Activated T-helper 1 cell treated with Interleukin-2 at 50 U/mL for 16 hours (primary cell): ENCODE measurements at places on chromosomes 3 and 15.
A peak's percentile ranks its signal among the peaks of the same experiment; 100 is the strongest.

- DNase-seq: peak; percentile 6
Measured at GRCh38 chr15:45704329-45705249, 69.8 kb downstream of the SQOR start.

GRCh38 chr3:184491011-184491576, 70.5 kb upstream of the EPHB3 start:
- DNase-seq: no peak

DNA sequence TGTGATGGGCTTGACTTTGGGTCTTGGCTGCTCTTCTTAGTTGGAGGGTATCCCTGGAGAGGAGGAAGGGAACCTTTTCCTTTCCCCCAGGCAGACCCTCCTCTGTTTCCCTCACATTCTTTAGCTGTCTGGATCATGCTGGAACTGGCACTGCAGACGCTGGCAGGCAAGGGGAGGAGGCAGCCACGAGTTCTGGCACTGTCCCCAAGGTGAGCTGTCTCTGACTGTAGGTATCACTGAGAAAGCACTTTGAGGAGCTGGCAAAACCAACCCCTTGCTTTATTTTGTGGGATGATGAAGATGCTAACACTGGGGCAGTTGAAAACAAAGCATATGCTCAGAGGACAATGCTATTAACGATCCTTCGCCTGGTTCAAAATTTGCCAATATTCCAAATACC, 175.0 kb downstream of the SOX2 start:
- DNase-seq: no peak

DNA sequence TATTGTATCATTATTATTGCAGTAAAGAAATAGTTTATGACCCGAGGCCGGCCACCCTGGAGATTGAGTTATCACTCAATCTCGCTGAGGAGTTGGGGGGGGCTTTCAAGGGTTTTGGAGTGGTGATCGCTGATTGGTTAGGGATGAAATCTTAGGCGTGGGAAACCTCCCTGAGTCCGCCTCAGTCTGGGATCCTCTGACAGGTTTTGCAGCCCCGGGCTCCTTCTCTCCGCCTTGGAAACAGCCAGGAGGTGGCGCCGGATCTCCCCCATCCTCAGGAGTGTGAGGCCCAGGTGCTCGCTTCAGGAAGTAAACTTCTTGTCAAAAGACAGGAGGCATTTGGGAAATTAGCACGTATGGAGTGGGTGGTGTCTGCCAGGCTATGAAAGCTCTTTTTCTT, 41.1 kb upstream of the SEC61A1 start:
- no peak for DNase-seq

GRCh38 chr3:12638105-12638504, 25.8 kb downstream of the RAF1 start:
- no peak for DNase-seq

- no peak for DNase-seq
Measured at GRCh38 chr3:159859836-159860235, 128.8 kb upstream of the IL12A start.

- DNase-seq: no peak
Measured at GRCh38 chr3:174125267-174125824, 727.8 kb downstream of the NLGN1 start.

GRCh38 chr3:100005665-100006393, 108.5 kb downstream of the FILIP1L start:
- no peak for DNase-seq

DNA sequence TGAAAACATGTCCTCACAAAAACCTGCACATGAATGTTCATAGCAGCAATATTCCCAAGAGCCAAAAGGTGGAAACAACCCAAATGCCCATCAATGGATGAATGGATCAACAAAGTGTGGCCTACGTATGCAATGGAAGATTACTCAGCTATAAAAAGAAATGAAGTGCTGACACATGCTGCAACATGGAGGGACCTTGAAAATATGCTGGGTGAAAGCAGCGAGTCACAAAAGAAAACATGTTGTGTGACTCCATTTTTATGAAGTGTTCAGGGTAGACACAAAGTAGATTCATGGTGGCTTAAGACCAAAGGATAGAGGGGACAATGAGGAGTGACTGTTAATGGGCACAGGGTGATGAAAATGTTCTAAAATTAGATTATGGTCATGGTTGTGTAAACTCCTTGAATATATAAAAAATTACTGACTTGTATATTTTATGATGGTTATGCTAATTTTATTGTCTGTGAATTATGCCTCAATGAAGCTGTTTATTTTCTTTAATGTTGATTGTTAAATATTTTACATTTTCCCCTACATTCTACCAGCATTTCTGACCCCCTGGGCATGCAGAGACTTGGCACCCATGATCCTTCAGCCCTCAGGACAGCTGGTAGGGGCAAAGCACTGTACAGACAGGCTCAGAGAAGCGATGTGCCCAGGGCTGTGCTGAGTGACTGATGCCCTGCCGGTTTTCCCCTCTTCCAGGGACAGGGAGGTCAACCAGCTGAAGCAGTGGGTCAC, 37.8 kb downstream of the CFAP100 start:
- no peak for DNase-seq

GRCh38 chr3:124586126-124587052, 143.9 kb upstream of the UMPS start:
- no peak for DNase-seq

- no peak for DNase-seq
Measured at GRCh38 chr15:101489237-101489598, 289 bp downstream of the PCSK6 start.

DNA sequence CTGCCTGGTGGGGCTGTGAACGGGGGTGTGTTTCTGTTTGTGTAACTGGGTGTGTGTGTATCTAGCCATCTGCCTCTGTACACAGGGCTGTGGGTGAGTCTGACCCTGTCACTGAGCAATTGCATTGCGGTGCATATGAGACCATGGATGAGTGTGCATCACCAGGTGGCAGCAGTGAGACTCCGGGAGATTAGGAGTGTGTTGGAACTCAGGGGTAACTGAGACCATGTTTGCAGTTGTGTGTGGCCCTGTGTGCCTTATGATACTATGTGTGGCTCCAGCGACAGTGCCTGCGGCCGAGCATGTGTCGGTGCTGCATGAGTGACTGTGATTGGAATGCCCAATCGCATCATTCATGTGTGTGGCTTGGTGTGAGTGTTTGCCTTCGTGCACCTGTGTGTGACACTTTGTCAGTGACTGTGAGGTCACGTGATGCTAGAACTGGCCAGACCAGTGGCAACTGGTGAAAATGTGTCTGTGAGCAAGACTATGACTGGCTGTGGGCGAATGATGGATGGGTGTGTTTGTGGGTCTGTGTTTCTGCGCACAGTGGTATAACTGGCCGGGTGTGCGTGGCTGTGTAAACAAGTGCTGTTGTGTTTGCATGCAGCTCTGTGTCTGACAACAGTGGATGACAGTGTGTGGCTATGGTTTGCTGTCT, 14.0 kb downstream of the VILL start:
- DNase-seq: peak; percentile 27

DNA sequence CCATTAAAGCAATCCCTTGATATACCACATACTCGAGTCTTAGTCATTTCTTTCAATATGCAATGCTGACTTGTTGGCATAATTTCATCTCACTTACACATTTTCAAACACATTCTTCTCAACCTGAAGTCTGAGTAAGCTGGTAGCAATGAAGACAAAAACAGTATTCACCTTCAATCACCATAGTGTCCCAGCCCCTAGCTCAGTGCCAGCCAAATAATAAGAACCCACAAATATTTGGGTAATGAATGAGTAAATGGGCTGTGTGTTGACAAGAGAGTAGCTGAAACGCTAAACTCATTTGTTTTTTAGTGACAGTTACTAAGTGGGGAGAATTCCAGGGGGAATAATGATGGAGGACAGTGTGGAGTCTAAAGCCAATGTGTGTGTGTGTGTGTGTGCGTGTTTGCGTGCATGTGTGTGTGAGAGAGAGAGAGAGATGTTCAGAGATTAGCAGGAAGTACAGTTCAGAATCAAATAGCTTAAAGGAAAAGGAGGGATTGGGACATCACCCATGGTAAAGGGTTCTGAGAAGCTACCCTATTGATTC, 165.7 kb downstream of the GAP43 start:
- no peak for DNase-seq

- no peak for DNase-seq
Measured at GRCh38 chr3:184565421-184566211, 4.0 kb downstream of the EPHB3 start.

- no peak for DNase-seq
Measured at GRCh38 chr3:51684971-51685751, 14.1 kb downstream of the TEX264 start.

GRCh38 chr3:140585828-140586227, 92.0 kb upstream of the TRIM42 start:
- DNase-seq: no peak

GRCh38 chr3:90121326-90121725, 1013.9 kb downstream of the EPHA3 start:
- DNase-seq: no peak

DNA sequence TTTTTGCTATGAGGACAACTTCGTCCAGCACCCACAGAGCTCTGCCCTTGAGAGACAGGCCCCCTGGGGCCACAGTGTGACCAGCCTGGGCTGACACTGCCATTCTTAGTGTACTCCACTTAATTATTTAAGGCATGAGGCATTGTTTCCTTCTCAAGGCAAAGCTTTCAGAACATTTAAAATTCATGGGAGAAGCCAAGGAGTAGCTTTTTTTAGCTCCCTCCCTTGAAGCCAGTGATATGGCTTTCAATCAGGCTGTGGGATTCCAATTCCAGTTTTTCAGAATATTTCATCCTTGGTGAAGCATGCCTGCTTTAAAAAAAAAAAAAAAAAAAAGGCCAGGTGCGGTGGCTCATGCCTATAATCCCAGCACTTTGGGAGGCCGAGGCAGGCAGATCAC, 21.3 kb downstream of the HOMER2 start:
- DNase-seq: no peak

- DNase-seq: no peak
Measured at GRCh38 chr3:14913926-14914778, 33.2 kb upstream of the NR2C2 start.

DNA sequence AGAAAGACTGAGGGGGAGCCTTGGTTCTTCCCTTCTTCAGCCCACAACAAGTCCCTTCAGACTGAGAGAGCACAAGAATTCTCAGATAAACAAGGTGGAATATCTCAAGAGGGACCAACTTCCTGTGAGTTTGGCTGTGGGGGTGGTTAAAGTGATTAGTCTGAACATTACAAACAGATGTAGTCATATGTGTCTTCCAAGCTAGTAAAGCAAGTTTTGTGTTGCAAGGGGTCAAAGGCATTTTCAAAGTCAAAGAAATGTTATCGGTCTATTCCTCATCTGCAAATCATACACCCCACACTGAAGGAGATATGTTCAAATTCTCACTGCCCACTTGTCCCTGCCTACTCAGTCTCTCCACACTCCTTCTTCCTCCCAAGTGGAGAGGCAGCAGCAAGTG, 242.5 kb downstream of the FAM43A start:
- no peak for DNase-seq

DNA sequence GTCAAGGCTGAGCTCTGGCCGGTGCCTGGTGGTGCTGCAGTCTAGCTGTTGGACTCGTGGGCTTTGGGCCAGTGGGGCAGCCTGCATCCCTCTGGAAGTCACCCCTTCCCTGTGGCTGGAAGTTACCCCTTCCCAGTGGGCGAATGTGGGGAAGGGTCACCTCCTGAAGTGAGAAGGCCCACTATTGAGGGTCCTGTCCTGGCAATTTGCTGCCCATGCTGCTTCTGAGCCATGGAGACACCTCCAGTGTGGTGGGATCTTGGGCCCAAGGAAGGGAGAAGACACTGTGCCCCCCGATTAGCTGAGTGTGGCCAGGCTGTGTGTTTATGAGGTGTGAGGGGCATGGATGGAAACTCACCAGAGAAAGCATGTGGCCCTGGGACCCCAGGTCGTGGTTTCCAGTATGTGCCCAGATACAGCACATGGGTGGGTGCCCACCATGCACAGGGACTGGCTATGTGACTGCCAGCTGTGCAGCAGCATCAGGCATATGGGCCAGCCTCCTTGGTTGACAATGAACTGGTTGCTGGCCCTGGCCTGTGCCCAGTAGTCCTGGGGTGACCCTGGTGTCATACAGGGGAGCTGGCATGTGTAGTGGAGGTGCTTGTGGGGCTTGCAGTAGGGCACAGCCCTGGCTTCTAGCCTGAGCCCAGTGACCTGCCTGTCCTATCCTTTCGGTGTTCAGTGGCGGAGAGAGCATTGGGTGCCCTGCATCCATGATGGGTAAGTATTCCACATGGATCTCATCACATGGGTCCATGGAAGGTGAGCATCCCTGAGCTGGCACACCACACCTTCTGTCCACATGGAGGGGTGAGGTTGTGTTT, 221.2 kb downstream of the SNRPN start:
- DNase-seq: no peak

- DNase-seq: no peak
Measured at GRCh38 chr3:69107841-69108240, 14.6 kb downstream of the LMOD3 start.

DNA sequence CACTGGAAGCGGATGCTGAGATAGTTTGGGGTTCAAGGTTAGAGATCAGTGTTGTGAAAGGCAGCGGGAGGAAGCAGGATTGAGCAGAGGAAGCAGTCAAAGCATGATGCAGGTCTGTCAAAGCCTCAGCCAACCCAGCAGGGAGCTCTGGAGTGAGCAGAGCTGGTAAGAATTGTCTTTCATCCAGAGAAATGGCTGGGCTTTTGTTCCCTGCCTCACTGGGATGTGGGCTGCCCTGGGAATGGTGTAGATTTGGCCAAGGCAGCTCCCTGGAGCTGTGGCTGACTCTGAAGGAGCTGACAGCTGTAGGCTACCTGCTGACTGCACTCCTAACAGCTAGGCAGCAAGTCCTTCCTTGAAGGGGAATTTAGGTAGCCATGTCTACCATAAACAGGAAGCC, 61.9 kb upstream of the STXBP5L start:
- no peak for DNase-seq

GRCh38 chr3:12252889-12253288, 36.0 kb upstream of the PPARG start:
- DNase-seq: no peak

DNA sequence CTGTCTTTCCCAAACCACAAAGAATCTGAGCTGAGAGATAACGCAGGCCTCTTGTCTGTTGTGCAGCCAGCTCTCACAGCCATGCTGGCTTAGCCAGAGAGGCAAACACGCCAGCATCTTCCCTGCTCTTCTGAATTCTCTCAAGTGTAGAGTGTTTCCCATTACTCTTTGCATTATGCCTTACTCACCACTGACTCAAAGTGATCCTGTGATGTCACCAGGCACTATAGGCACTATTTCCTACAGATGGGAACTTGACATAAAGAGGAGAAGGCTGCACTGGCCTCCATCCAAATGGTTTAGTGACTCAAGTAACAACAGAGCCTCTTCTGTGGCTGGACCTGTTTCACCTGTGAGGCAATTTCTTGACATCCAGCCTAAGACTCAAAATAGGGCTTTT, 44.4 kb downstream of the PDZRN3 start:
- DNase-seq: no peak

GRCh38 chr15:57133127-57133968, 214.9 kb downstream of the TCF12 start:
- DNase-seq: no peak

- no peak for DNase-seq
Measured at GRCh38 chr3:12938258-12938711, 96.9 kb upstream of the RPL32 start.

DNA sequence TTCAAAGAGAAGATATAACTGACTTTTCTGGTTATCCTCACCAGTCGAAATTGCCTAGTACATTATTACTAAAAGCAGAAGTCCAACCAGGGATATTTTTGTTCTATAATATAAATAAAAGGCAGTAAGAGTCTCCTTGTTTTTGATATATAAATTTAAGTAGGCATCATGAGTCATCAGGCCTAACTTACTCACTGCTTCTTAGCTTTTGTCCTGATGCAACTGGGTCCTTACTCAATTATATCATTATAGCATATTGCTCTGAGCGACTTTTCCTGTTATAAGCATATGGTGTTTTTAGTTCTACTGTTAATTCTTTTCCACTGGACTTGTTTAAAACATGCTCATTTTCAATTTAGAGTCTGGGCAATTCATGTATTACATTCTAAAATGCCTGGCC, 910.1 kb downstream of the MCTP2 start:
- DNase-seq: no peak
